ENCODE measurements at places on chromosomes 3 and 15.
A peak's percentile ranks its signal among the peaks of the same experiment; 100 is the strongest.

GRCh38 chr3:115148142-115148790, 1.2 kb upstream of the ZBTB20 start:
- no peak for DNase-seq

DNA sequence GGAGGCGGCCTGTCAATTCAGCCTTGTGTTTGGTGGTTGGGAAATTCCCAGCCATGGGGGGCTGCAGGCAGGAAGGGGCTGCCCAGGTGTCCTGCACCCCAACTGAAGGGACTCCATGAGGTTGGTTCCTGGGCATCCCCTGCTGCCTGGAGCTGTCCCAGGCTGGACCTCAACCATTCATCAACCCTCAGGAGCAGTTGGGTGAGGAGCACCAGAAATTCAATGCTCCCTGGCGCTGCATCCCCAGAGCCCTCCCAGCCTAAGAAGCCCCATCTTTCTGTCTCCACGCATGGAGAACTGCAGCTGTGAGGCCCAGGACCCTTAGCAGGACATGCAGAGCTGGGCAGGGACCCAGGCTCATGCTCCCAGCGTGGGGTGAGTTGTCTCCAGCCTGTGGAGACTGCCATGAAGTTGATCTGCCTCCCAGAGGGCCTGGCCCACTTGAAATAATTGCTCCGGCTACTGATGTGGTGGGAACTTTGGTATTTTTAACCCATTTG, 8.0 kb upstream of the SEMA3B start:
- DNase-seq = no peak

DNA sequence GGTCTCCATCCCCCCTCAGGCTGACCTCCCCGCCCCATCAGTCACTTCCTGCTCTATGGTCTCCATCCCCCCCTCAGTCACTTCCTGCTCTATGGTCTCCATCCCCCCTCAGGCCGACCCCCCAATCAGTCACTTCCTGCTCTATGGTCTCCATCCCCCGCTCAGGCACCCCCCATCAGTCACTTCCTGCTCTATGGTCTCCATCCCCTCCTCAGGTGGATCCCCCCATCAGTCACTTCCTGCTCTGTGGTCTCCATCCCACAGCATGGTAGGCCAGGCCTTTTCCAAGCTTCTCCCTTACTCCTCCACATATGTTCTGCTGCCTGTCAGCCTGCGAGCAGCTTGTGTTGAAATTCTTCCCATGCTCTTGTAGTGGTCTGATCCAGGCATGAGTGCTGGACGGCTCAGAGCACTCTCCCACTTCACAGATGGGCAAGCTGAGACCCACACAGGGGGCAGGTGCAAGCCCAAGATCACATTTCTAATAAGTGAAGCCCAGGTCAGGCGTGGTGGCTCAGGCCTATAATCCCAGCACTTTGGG, 36.8 kb downstream of the BDH1 start:
- no peak for DNase-seq

DNA sequence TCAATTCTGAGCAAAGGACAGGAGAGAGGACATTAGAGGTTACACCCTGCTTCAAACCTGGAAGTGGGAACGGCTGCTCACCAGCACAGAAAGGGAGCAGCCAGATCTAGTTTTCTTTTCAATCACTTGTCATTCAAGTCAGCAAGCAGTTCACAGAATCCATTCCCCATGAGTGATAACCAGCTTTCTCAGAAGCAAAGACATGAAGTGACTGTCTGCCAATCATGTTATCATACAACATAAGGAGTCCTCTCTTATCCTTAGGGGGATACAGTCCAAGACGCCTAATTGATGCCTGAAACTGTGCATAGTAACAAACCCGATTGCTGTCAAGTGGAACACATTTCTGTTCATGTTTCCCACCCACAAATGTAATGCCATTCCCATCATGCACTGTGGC, 54.7 kb downstream of the FAM98B start:
- no peak for DNase-seq

GRCh38 chr3:140113996-140114788, 179.2 kb downstream of the CLSTN2 start:
- DNase-seq = no peak

DNA sequence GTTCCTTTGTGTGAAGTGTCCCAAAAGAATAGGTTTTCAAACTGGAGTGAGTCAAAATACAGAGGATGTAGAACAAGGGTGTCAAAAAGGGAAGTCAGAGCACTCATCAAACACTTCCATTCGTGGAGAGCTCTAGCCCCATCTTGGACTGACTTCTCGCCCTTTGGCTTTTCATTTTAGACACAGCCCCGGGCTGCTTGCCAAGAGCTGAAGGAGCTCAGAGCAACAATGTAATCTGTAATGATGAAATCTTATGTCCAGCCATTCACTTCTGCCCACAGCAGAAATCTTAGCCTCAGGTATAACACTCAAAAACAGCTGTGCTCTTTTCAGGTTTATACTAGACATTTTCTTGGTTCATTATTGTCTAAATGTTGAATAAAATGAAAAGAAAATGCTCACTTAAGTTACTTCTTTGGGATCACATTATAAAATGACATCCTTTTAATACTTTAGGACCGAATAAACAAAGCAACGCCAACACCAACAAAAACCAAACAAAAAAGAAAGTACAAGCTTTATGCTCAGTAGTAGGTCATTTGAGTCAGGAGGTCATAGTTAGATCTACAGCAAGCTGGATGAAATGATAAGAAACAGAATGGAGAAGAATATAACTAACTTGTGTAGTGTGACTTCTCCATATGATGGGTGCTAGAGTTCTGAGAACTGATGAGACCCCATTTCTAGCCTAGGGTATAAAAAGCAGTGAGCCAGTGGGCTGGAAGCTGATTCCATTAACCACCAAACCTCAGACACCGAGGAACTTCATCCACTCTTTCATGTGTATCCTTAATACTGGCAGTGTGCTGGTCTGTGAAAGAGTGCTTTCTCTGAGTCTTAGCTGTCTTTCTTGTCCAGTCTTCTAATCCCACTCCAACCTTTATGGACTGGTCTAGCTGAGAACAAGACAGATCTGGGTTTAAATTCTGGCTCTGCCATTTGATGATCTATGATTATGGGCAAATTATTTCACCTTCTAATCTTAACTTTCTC, 131.8 kb upstream of the SLC7A14 start:
- no peak for DNase-seq

GRCh38 chr3:164351131-164351530, 727.2 kb downstream of the SI start:
- DNase-seq = no peak

DNA sequence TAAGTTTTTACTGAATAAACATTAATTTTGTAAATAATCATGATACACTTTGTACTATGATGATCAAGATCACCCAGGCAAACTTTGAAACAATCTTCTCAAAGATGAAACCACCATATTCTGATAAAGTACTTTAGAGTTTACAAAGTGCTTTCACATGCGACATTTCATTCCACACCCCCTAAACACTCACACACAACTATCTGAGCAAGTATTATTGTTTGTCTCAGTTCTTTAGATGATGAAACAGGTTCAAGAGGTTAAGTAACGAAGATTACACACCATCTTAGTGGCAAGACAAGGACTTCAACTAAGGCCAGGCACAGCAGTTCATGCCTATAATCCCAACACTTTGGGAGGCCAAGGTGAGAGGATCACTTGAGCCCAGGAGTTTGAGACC, 37.6 kb downstream of the ZNF148 start:
- no peak for DNase-seq

- no peak for DNase-seq
Measured at GRCh38 chr15:74265046-74265639, 29.0 kb downstream of the CCDC33 start.

DNA sequence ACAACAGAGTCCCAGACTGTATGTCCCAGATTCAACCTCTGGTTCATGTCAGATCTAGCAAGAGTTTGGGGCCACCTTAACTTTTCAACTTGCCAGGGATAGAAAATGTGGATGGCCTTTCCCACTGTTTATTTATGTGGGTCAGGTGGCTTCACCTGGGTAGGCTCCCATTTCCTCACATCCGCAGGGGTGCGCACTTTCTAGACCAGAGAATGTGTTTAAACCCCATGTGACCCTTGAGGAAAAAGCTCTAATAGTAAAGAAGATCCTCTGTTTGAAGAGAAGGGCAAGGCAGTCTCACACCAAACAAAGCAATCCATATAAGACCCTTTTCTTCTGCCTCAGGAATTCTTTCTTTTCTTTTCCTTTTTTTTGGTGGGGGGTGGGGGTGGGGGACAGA, 167.2 kb upstream of the TSC22D2 start:
- DNase-seq = no peak

- DNase-seq = no peak
Measured at GRCh38 chr3:8839607-8840325, 70.4 kb upstream of the OXTR start.

DNA sequence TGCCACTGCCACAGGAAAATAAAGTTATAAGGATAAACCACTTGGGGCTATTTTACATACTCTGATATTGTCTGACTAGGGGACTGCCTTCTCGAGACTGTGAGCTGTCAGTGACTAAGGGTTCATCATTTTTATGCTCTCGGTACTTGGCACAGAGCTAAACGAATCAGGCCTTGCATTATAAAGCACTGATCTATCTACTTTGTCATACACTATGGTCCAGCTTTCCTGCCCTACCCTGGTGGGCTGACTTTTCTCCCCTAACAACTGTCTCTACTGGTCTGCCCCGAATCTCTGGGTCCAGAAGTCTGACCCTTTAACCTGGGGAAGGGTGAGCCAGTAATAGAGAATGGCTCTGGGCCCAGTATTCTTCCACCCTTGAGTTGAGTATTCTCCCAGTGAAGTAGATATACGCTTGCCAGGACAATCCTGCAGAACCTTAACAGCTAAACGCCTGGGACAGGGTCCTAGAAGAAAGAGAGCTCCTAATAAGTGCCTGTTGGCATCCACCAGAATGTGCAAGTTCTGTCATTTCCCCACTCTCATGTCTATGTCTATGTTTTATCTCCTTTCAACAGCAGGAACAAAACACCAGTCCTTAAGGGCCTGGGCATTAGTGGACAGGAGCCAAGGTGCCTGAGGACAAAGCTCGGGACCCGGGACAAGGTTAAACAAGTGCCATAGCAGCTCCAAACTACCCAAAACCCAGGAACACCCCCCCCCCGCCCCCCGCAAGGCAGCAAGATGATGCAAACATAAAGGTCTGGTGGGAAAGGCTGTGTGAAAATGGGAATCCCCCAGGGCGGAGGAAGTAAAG, 1.2 kb downstream of the LARP6 start:
- DNase-seq = no peak

- no peak for DNase-seq
Measured at GRCh38 chr3:4523710-4524698, 30.9 kb downstream of the ITPR1 start.

- no peak for DNase-seq
Measured at GRCh38 chr15:64981812-64982431, 7.8 kb downstream of the SPG21 start.

DNA sequence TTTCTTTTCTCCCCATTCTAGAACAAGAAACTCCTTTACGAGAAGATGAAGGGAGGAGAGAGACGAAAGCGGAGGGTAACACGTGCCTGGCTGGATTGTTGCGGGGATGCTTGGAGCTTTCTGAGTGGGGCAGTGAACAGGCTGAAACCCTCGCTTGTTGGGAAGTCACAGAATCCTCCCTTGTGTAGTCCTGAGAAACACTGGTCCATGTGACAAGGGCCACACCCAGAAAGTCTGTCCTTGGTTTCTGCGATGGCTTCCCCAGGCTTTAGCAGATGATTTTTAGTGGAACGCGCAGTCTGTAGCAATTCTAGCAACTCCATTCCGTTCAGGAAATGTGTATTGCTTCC, 26.1 kb upstream of the GREM1 start:
- no peak for DNase-seq

- DNase-seq = no peak
Measured at GRCh38 chr3:58452176-58452575, 18.5 kb upstream of the PDHB start.

DNA sequence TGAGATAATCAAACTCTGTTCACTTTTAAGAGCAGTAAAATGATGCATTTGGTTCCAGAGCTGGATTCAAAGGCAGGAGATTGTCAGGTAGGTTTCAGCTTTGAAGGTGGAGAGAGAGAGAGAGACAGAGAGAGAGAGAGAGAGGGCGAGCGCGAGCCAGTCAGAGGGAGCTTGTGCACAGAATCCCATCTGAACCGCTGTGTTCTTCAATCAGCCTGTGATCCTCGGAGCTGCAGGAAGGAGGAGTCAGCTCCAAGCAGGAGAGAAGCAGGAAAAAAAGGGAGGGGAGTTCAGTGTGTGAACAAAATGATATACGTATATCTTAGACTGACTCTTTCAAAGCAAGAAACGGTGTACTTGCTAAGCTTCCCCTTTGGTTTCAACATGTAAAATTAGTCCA, at the start of gene GPR149:
Gene GPR149 (minus strand): TSS at position 177 of the 400 bp plus-strand sequence. CDS start 575 bp downstream, outside the sequence.
- DNase-seq = no peak

DNA sequence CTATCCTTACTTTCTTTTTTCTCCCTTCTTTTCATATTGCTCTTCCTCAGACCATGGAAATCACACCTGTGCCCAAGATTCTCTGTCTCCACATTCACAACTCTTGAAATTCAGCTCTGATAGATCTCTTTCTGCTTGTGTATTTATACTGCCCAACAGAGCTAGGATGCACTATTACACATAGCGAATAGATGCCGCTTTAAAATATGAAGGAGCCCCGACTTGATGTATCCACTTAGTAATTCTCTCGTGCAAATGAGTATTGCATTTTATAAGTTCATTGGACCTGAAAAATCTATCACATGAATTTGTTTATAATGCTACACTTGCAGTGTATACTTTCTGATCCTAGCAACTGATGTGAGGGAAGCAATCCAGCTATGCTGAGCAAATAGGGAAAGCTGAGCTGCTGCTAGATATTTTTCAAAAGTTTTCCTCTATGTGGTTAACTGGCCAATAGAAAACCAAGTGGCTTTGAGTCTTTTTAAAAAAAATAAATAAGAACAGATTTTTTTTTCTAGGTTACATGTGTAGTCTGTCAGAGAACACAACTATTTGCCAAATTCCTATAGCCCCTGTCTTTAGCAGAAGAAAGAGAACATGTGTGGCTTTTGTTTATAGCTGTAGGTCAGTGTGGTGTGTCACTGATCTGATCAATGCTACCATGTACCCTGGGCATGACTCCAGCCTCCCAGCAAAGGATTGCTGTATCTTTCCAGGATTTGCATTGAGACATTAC, 64.3 kb upstream of the LEKR1 start:
- no peak for DNase-seq

- DNase-seq = peak; percentile 86
Measured at GRCh38 chr3:48685603-48686511, at the start of gene NCKIPSD. TSS of gene NCKIPSD (minus strand) at chr3:48685915. CDS start at chr3:48685807, 108 bp downstream.

GRCh38 chr3:56042326-56042951, 425.8 kb downstream of the ERC2 start:
- DNase-seq = no peak

GRCh38 chr15:33152502-33153109, 41.9 kb downstream of the FMN1 start:
- DNase-seq = no peak

GRCh38 chr15:62899090-62899493, 143.5 kb upstream of the TPM1 start:
- DNase-seq = no peak

DNA sequence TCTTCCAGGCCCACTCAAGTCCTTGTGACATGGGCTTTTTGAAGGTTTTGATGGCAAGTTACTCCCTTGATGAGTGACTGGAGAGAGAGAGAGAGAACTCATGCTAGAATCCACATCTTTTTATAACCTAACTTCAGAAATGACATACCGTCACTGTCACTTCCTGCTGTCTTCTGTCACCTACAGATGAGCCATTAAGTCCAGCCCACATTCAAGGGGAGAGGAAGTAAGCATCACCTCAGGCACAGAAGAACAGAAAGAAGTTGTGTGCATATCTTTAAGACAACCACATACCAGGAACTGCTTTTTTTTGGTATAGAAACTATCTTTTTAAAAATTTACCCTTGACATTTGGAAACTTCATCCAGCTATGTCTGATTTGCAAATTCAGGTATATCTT, 16.6 kb upstream of the TXNRD3 start:
- DNase-seq = no peak

GRCh38 chr3:188772886-188773285, 398.9 kb upstream of the TPRG1 start:
- DNase-seq = no peak
